Pancreas (tissue), 10 donors: ENCODE measurements at places on chromosomes 12 and 14. TPM values are rescaled to one million over a fixed set of nuclear protein-coding genes. Genes with fewer than 3 reads are reported as not detected.

The ZBTB42 gene
- 4.1 TPM for polyA plus RNA-seq

The APEX1 gene
- polyA plus RNA-seq = 53.9 TPM

The NANOG gene
- polyA plus RNA-seq = 0.04 TPM

The MUCL1 gene
- polyA plus RNA-seq = not detected

The LUM gene
- polyA plus RNA-seq = 14.3 TPM

The RNASE3 gene
- polyA plus RNA-seq = not detected

The IL22 gene
- polyA plus RNA-seq = not detected

The GARIN6 gene
- polyA plus RNA-seq = not detected

The ZCRB1 gene
- polyA plus RNA-seq = 29.6 TPM

The WASHC3 gene
- polyA plus RNA-seq = 29.0 TPM

The NAV3 gene
- 0.77 TPM for polyA plus RNA-seq

The SLCO1C1 gene
- polyA plus RNA-seq = 0.45 TPM

The ALDH1L2 gene
- polyA plus RNA-seq = 6.0 TPM

The C14orf39 gene
- not detected for polyA plus RNA-seq
